ENCODE measurements at places on chromosomes 1 and 21. TPM values are rescaled to one million over a fixed set of nuclear protein-coding genes. Genes with fewer than 3 reads are reported as not detected.
A peak's percentile ranks its signal among the peaks of the same experiment; 100 is the strongest.

DNA sequence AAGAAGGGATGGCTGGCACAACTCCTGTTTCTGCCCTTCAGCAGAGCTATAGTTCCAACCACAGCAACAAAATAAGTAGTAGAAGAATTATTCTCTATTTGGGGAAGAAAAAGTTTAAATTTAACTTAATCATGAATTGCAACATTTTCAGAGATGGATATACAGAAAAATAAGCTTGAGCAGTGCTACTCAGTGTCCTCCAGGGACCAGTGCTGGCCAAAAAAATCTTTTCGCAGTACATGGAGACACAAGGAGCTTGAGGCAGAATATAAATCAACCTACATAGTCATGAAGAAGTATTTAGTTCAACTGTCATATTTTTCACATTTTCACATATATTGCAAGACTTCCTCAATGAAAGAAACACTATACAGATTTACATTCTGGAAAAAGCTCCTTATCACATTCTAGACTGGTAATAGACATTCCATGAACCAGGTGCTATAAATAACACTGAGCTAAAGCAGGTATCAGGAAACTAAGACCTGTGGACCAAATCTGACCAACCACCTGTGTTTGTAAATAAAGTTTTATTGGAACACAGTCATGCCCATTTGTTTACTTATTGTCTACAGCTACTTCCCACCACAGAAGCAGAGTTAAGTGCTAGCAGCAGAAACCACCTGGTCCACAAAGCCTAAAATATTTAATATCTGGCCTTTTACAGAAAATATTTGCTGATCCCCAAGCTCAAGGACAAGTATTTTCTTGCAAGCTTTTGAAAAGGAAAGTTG, 101.9 kb downstream of the RGS21 start:
- H3K4me1 ChIP-seq: no peaks in the 10 kb centered on the region
- DNase-seq: no peak
- H3K4me3 ChIP-seq: no peak overlapping the region
- H3K27ac ChIP-seq: no peak overlapping the region
- peaks cover under 1% of the 10 kb centered on the region for H3K27me3 ChIP-seq

DNA sequence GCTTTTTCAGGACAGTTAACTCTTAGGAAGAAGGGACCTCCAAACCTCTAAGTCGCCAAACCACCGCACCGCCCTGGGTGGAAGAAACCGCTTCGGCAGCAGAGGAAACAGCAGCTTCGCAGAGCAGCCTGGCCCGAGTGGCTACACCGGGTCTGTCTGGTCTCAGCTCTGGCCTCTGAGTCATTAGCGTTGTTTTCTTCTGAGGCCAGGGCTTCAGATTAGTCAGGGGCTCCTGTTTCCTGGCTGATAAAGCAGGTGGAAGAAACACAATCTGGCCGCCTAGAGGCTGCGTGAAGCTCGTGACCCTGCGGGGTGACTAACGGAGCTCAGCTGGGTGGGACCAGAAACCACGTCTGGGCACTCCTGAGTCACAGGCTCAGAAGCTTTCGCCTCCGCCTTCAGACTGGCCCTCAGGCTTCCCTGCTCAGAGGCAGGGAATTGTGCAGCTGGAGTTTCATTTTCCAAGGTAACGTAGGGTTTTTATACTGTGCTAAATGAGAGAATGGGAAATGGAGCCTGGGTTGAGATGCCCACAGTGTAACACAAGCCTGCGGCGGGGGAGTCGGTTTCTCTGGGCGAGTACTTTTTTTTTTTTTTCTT, 44.9 kb downstream of the CHAF1B start:
- DNase-seq: peak; percentile 84
- H3K4me1 ChIP-seq: peaks cover 32% of the 10 kb centered on the region
- H3K36me3 ChIP-seq: no peaks in the 10 kb centered on the region

GRCh38 chr1:201763455-201764140, 65.4 kb upstream of the IPO9 start:
- H3K4me3 ChIP-seq: no peak overlapping the region
- H3K27ac ChIP-seq: peak overlapping the region; percentile 67
- H3K4me1 ChIP-seq: peaks cover 29% of the 10 kb centered on the region
- peaks cover 4% of the 10 kb centered on the region for H3K27me3 ChIP-seq
- DNase-seq: no peak
- no peaks in the 10 kb centered on the region for H3K36me3 ChIP-seq

DNA sequence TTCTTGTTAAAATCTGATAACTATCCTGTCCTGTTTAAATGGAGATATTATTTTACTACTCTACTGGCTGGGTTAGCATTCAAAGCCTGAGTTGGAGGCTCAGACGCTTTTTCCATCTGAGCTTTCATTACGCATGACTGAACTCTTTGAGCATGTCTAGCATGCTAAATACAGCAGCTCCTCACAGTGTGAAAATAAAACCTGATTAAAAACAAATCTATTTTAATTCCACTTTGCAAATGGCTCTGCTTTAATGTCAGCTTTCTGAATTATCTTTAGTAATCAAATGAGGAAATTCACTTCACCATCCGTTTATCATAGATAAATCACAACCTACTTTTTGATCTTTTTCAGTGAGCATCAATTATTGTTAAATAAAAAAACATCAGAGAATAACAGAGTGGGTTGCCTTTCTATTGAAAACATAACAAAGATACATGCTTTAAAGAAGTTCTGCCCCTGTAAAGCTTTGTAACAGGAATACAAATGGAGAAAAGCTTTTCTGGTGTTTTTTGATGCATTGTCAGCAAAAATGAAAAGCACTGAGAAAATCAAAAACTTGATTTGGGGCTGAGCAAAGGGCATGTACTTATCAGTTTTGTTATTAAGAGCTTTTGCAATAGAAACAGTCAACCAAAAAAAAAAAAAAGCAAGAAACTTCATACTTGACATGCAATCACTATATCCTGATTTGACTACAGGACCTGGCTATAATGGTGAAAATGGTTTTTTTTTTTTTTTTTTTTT, 3.5 kb upstream of the SPEN start:
- no peak overlapping the region for H3K4me3 ChIP-seq
- peaks cover 8% of the 10 kb centered on the region for H3K27me3 ChIP-seq
- peaks cover 2% of the 10 kb centered on the region for H3K4me1 ChIP-seq
- H3K27ac ChIP-seq: no peak overlapping the region

Gene ERG
- 133 TPM for total RNA-seq

DNA sequence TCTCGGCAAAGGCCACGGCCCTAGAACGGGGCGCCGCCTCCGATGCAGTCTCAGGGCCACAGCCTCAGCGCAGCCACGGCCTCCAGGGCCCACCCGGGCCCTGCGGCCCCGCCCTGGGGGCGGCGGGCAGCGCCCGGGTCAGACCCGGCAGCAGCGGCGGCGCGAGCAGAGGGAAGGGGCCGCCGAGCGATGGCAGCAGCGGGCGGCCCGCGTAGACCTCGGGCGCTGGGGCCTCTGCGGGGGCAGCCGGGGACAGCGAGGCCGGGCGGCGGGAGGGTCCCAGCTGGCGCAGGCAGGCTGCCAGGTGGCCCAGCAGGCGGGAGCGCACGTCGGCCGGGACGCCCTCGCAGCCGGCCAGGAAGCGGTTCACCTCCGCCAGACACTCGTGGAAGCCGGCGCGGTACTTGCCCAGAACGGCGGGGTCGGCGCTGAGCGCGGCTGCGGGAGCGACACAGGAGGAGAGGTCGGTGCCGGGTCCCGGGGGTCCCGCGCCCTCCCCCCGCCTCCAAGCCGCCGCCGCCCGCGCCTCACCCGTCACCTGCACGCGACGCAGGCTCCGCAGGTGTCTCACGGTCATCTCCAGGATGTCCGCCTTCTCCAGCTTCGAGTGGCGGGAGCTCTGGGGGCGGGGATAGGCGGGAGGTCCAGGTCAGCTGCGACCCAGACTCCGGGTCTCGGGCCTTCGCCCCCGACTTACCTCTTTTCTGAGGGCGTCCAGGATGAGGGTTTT, 737 bp downstream of the HES4 start:
- DNase-seq: peak; percentile 39
- peaks cover 16% of the 10 kb centered on the region for H3K27me3 ChIP-seq

DNA sequence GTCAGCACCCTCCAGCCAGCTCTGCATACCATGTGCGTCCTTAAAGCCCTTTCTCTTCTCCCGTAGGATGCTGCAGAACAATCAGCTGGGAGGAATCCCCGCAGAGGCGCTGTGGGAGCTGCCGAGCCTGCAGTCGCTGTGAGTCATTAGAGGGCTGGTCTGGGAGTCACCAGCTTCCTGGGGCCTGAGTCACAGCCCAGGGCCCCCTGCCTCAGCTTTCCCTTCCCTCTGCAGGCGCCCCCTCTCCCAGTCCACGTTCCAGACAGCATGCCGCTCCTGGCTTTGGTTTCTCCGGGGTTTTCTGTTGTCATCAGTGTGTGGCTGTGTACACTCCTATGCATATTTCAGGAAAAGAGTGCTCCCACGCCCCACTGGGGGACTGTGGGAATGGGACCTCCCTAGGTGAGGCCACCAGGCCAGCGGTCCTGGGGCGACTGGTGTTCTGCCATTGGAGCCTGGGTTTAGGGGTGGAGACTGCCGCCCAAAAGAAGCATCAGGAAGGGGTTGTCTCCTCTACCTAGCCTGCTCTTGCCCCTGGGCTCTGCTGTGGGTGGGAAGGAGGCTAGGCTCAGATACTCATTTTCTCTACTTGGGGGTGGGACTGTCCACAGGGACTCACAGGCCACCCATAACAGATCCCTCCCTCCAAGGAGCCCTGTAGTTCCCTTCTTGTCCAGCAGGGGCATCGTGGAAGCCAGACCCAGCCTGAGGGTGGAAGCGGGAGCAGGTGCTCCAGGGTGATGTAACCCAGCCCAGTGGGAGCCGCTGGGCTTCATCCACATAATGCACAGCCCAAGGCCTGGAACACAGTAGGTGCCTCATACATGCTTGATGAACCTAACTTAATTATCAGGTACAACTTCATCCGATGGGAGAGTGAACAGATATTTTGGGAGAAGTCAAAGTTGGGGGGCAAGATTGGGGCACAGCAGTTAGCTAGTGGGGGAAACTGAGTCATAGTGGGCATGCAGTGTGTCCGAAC, 42.5 kb downstream of the LGR6 start:
- no peak overlapping the region for H3K27ac ChIP-seq
- DNase-seq: peak; percentile 90
- no peak overlapping the region for H3K4me3 ChIP-seq
- peaks cover 2% of the 10 kb centered on the region for H3K27me3 ChIP-seq
- H3K4me1 ChIP-seq: no peaks in the 10 kb centered on the region

GRCh38 chr1:153962088-153963029, 978 bp downstream of the SLC39A1 start:
- peaks cover 15% of the 10 kb centered on the region for H3K36me3 ChIP-seq
- H3K4me3 ChIP-seq: peak overlapping the region; percentile 96
- H3K27ac ChIP-seq: peak overlapping the region; percentile 100
- no peak for DNase-seq
- H3K27me3 ChIP-seq: peaks cover 17% of the 10 kb centered on the region

Gene GJA8
- not detected for total RNA-seq

Gene TMEM200B
- 0.95 TPM for total RNA-seq

GRCh38 chr1:209780268-209780667, 4.1 kb downstream of the C1orf74 start:
- H3K36me3 ChIP-seq: no peaks in the 10 kb centered on the region
- H3K27me3 ChIP-seq: peaks cover 8% of the 10 kb centered on the region
- H3K4me1 ChIP-seq: peaks cover 15% of the 10 kb centered on the region

DNA sequence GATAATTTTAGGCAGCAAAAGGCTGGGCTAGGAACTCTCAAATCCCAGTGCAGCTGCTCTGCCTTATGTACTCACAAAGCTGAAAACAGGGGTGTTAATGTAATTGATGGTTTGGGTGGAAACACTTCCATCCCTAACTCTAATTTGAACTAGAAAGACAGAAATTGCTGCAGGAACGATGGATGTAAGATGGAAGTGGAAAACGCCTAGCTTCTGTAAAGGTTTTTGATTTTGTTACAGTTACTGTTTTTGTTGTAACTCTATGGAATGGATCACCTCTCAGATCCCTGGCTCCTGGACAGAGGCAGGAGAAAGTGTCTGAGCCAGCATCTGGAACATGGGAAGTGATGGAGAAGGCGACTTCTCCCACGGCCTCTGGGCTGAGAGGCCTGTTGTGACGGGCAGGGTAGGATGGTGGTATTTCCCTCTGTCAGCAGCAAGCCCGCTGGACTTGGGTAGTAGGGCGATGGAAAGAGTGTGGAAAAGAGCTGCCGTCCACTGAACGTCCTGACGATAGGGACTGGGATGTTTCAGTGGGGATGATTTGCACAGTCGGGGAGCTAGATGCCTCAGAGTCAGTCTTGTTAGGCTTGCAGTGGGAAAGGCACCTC, 1.6 kb downstream of the TRAF5 start:
- H3K27me3 ChIP-seq: peaks cover 20% of the 10 kb centered on the region
- DNase-seq: no peak
- H3K27ac ChIP-seq: peak overlapping the region; percentile 3
- peaks cover 11% of the 10 kb centered on the region for H3K36me3 ChIP-seq

- peak; percentile 47 for DNase-seq
- peaks cover 6% of the 10 kb centered on the region for H3K4me1 ChIP-seq
- H3K36me3 ChIP-seq: no peaks in the 10 kb centered on the region
- no peak overlapping the region for H3K27ac ChIP-seq
- H3K4me3 ChIP-seq: no peak overlapping the region
Observed at GRCh38 chr1:59903141-59903754, 23.3 kb downstream of the CYP2J2 start.

Gene PROK1
- total RNA-seq: not detected

Gene LCE2C
- total RNA-seq: not detected

DNA sequence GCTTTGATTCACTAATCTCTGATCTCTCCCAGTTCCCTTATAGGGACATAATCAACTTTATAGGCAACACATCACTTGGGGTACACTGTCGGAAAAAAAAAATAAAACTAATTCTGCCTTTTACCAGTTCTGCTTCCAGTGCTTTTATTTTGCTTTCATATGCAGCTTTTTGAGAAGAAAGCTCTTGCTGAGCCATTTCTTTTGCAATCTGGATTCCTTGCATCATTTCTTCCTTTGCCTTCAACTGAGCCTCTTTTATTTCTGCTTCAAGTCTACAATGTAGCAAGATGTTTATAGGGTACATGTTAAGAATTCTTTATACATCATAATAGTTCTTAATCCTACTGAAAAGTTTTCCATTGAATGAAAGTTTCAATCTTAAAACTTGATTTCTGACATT, 30.6 kb downstream of the KIF14 start:
- no peak overlapping the region for H3K4me3 ChIP-seq
- H3K4me1 ChIP-seq: peaks cover 7% of the 10 kb centered on the region
- DNase-seq: no peak

Gene ETV3L
- not detected for total RNA-seq

- H3K27me3 ChIP-seq: peaks cover 5% of the 10 kb centered on the region
- H3K4me3 ChIP-seq: no peak overlapping the region
- DNase-seq: peak; percentile 82
- H3K4me1 ChIP-seq: peaks cover 3% of the 10 kb centered on the region
- peaks cover 4% of the 10 kb centered on the region for H3K36me3 ChIP-seq
Observed at GRCh38 chr1:47388891-47389238, 27.2 kb upstream of the FOXE3 start.

- peaks cover 10% of the 10 kb centered on the region for H3K36me3 ChIP-seq
- peaks cover 21% of the 10 kb centered on the region for H3K27me3 ChIP-seq
- DNase-seq: peak; percentile 98
Observed at GRCh38 chr1:183471743-183472487, 384 bp upstream of the SMG7 start.

GRCh38 chr1:33426916-33427315, 4.0 kb downstream of the PHC2 start:
- peaks cover 14% of the 10 kb centered on the region for H3K36me3 ChIP-seq
- peaks cover 12% of the 10 kb centered on the region for H3K4me1 ChIP-seq
- no peak for DNase-seq
- no peak overlapping the region for H3K4me3 ChIP-seq
- H3K27me3 ChIP-seq: peaks cover 2% of the 10 kb centered on the region

Gene TBX15
- total RNA-seq: 38.0 TPM

Gene IPP
- 9.3 TPM for total RNA-seq

- no peaks in the 10 kb centered on the region for H3K4me1 ChIP-seq
- H3K27ac ChIP-seq: no peak overlapping the region
- DNase-seq: no peak
- H3K36me3 ChIP-seq: no peaks in the 10 kb centered on the region
- no peak overlapping the region for H3K4me3 ChIP-seq
Observed at GRCh38 chr21:17688912-17689874, 76.5 kb upstream of the BTG3 start.

Measured in endothelial cell (in vitro differentiated cells).